ENCODE measurements at places on chromosomes 3 and 15.

- DNase-seq: no peak
Observed at GRCh38 chr3:4099607-4100006, 203.6 kb upstream of the SETMAR start.

DNA sequence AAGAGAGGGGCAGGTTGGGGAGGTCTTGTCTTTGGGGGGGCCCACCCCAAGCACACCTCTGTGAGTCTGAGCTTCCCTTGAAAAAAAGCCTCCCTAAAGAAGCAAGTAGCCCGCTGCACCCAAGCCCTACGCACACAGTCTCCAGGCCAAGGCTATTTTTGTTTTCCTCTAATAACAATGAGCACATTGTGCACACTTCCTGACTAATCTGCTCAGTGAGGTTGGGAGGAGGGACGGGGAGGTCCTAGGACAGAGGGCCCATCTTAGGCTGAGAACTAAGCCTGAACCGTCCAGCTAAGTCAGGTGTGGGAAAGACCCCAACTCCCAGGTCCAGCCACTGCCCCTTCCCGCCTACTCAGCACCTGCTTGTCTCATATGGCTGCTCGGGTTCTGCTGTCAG lies 87.2 kb downstream of the HMG20A start:
- no peak for DNase-seq

DNA sequence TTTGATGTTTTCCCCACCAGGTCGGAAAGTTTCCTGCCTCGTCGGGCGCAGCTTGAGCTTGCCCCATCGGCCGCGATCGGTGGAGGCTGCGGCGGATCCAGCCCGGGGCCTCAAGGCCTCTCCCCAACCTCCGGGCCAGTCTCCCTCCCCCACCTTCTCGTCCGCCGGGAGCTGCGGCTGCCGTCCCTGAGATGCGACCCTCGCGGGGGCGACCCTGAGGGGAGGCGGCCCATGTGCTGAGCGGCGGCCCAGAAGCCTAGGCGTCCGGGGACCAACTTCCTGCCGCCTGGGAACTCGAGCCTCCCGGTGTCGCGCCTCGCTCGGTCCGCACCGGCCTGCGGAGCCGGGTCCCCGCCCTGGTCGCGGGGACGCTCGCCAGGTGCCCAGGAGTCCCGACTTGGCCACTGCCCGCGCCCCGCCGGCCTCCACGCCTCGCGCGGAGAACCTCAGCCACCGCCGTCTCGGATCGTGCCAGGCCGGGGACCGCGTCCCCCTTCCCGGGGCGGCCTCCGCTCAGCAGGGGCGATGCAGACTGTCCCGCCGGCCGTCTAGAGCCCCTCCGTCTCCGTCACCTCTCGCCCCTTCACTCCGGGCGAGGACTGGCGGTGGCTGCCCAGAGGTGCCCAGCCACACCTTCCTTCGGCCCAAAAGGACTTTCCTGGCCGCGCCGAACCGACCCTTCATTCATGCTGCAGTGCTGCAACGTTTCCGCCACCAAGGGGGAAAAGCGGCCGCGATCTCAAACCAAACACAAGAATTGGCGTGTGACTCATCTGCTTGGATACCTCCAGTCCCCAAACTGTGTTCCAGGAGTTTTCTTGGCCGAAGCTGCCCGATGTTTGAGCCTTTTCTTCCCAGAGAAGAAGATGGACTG lies 656 bp downstream of the SLMAP start:
- DNase-seq: peak; percentile 4

GRCh38 chr3:159795042-159795441 lies 193.6 kb upstream of the IL12A start:
- no peak for DNase-seq

DNA sequence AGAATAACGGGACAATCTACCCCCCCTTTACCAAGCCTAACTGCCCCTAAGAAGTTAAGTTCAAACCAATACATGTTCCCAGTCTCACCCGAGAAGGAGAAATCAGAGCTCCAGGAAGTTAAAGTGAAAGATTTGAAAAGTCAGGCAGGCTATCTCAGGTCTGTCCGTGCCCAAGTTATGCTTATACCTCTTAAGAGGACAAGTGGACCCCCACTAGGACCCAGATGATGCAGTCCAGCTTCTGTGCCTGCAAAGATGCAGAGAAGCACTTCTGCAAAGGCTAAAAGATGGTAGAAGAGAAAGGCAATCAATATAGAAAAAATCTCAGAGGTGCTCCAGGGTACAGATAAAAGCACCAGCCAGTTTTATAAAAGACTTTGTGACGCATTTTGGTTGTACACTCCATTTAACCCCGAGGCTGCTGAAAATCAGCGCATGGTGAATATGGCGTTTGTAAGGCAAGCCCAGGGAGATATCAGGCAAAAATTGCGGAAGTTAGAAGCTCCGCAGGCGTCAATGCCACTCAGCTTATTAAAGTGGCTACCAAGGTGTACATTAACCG lies 9.8 kb upstream of the SLC9C1 start:
- no peak for DNase-seq

DNA sequence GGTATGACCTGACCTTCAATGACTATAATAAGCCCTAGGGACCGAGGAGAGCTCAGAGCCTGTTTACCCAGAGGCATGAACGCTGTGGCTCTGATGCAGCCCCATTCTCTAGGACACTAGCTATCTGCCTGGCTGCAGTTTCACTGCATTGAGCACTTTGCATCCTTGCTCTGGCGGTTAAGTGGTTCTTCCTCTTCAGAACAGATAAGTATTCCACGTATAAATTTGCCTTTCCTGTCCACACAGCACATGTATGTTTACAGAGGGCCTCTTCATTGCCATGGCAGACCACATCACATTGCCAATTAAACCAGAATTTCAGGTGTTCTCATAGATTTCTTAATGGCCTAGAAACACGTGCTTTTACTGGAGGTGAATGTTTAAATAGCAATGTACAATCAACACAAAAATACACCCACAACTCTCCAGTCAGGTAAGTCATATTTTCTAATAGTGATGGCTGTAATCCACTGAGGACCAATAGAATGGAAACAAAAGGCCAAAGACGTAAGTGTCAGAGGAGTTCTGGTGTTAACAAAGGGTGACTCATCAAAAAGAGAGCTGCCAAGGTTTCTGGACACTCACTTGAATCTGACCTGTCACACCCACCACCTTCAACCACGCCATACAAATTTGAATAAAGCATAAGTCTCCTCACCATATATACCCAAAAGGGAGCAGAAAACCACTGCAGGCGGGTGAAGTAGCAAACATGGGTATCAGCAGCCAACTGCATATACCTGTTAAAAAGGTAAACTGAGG lies 553.4 kb downstream of the OCA2 start:
- no peak for DNase-seq

DNA sequence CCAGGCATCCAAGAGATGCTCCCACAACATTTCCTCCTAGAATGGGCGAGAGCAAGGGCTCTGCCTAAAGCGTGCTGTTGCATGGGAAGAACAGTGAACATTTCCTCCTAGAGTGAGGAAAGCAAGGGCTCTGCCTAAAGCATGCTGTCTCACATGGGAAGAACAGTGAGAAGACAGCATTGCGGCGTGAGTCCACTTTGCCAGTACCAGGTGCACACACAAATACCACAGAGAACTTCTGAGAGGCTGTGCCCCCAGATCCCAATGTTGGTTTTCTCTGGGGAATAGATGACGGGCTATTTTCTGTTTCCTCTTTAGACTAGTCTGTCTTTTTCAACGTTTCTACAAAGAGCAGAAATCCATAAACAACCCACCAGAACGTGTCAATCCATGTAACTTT lies 142.9 kb downstream of the LRRK1 start:
- DNase-seq: no peak

DNA sequence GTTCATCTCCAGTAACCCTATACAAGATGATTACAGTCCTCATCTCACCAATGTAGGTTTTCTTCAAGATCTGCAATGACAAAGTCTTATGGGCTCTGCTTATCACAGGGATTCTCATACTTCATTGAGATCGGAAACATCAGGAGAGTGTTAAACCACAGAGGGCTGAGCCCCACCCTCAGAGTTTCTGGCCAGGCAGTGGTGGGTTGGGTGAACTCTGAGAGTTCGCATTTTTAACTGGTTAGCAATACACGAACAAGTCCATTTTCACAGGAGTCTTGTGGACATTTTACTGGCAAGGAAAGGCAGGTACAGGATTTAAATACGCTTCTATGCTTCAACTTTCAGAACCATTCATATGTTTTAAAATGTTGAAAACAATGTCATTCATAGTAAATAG lies 366.7 kb upstream of the ROBO2 start:
- DNase-seq: no peak

GRCh38 chr15:45799508-45799907 lies 164.7 kb downstream of the SQOR start:
- DNase-seq: no peak

GRCh38 chr3:123718108-123718507 lies 133.3 kb upstream of the HACD2 start:
- DNase-seq: no peak

DNA sequence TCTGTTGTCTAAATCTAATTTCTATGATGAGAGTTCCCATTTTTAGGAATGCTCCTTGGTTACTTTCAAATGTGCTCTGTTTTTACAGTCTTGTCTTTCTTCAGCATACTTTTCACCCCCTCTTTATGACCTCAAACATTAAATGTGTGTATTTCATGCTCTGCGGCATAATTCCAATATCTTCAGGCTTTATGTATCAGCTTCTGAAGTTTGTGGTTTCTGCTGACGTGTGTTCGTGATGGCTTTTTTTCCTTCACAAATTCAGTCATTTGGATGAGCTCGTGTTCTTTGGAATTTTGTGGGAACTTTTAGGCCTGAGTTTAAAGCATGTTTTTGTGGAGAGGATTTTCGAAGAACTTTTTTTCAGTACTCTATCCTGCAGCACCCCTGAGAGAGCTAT lies 97.7 kb upstream of the CHRNA7 start:
- DNase-seq: no peak

- DNase-seq: no peak
Observed at GRCh38 chr15:37767841-37768455, 166.5 kb upstream of the TMCO5A start.

DNA sequence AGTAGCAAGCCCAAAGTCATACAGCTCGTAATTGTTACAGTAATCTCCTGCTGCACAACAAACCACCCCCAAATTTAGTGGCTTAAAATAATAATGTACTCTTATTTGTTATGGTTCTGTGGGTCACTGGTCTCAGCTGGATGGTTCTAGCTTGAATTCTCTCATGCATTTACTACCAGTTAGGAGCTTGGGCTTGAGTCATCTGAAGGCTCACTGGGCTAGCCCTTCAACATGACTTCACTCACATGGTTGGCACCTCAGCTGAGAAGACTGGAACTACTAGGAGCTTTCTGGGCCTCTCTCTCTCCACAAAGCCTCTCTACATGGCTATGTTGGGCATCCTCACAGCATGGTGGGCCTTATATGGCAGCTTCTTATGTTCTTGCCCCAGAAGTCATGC lies 12.5 kb downstream of the PCOLCE2 start:
- DNase-seq: no peak

DNA sequence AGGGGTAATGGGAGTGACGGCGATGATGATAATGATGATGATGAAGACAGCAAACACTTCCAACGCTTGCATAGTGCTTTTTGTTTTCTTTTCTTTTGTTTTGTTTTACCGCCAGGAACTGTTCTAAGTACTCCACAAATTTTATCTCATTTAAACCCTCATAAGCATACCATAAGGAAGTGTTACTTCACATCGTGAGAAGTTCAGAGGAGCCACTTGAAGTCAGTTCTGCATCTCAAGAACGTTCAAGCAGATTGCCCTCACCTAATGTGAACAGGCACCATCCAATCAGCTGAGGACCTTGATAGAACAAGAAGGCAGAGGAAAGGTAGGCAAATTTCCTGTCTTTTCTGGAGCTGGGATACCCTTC lies 104.1 kb downstream of the LSM3 start:
- DNase-seq: no peak

- no peak for DNase-seq
Observed at GRCh38 chr15:91055548-91056331, 33.3 kb upstream of the VPS33B start.

GRCh38 chr3:126721246-126721645 lies 17.2 kb downstream of the CHCHD6 start:
- no peak for DNase-seq

DNA sequence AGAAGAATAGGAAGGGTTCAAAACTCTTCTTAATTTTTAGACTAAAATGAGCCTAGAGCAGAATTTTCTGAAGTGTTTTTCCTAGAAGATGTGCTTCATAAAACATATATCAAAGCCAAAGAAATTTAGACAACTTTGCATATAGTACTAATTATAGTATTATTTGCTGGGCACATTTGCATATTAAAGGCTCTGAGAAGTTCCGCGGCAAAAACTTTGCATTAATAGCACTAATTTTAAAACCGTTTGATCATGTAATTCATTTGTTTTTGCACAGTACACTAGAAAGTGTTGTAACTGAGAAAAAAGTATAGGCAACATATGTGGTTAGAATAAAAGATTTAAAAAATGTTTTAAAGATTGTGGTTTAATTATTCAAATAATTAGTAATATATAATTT lies 412.0 kb upstream of the NR2F2 start:
- no peak for DNase-seq

- no peak for DNase-seq
Observed at GRCh38 chr15:29724026-29724425, 98.2 kb downstream of the TJP1 start.

DNA sequence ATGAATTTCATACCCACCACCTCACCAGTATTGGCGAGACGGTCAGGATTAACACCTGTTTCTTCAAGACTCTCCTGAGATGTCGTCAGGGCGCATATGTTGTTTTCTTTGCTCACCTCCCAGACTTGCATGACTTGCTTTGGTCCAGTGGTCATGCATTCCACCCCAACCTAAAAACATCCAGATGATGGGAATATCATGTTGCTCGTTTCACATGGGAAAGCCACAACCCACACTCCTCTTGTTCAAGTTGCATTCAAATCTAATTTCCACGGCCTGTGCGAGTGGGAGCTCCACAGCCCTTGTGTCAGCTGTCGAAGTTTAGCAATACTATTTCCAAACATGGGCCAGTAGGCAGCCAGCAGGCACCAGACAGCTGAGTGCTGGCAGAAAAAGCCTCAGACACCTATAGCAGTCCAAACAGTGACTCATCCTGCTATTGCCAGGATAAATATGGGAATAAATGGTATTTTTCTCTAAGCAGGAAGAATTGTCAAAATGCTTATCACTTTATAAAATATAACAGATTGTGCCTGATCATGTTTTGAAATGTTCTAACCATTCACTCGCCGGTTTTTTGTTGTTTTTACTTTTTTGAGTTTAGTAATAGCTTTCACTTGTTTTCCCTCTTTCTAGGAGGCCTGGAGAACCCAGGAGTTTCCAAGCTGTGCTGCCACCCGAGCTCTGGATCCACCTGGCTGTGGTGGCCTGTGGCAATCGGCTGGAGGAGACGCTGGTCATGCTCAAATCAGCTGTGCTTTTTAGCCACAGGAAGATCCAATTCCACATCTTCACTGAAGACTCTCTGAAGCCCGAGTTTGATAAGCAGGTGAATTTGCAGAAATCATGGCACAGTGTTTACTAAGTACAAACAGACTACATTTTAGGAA lies 20.1 kb downstream of the GXYLT2 start:
- no peak for DNase-seq

DNA sequence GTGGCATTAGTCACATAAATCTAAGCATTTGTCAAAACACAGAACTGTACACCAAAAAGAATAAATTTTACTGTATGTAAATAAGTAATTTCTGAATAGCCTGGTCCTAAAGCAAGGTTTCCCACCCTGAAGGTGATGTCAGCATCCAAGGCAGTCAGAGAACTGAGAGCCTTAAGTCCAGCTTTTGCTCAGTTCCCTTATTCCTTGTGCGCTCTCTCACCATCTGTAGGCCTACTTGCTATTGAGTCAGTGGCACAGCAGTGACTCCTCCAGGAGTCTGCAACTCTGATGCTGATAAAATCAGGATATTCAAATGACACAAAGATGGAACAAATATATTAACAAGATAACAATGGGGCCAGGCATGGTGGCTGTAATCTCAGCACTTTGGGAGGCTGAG lies 22.3 kb downstream of the VPS39 start:
- DNase-seq: no peak

GRCh38 chr3:12629560-12629959 lies 34.4 kb downstream of the RAF1 start:
- no peak for DNase-seq
